Left forelimb (tissue), 1 donor: ENCODE measurements at places on chromosomes 4 and X.

DNA sequence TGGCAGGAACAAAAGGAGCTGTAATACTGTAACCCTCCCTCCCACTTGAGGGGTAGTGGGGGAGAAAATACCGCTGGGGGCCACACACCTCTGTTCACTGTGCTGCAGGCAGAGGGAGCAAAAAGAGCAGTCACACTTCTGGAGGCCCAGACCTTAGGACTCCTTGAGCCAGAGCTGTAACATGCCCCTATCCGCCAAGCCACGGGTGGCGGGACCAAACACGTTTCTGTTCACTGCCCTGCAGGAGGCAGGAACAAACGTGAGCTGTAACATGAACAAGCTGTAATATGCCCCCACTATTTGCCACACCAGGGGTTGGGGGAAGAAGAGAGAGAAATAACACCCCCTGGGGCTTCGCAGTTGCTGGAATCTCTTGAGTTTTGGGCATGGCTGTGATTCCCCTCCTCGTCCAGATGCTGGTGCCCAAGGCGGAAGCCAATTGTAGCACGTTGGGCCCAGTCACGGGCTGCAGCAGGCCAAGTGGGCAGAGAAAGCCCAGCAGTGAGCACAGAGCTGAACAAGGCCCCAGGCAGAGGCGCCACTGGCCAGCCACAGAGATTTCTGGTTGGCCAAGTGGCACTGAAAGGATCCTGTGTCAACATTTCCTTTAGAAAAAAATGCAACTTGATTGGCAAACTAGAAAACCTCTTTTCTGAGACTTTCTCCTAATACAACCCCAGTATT lies 509.7 kb downstream of the INPP4B start:
- no peak for DNase-seq

DNA sequence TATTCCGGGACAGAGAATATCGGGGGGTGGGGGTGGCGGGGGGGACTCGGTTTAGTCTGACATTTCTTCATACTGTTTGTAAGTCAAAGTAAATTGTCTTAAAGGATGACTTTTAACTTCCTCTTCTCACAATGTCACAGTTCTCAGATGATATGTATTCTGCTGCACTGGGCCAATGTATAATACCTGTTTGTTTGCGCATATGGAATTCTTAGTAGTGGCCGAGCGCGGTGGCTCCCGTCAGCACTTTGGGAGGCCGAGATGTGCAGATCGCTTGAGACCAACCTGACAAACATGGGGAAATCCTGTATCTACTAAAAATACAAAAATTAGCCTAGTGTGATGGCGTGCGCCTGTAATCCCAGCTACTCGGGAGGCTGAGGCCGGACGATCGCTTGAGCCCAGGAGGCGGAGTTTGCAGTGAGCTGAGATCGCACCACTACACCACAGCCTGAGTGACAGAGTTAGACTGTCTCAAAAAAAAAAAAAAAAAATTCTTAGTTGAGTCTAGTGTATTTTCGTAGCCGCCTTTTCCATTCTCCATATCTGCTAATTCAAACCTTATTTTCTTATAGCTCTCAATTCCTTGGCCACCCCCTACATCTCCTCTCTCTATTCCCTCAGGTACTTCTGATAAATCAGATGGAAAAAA lies 851 bp downstream of the POLR2B start:
- DNase-seq = no peak

GRCh38 chr4:130203571-130203970 lies 1107.6 kb downstream of the C4orf33 start:
- DNase-seq = no peak

- DNase-seq = no peak
Observed at GRCh38 chrX:72554448-72555140, 18.0 kb downstream of the HDAC8 start.

DNA sequence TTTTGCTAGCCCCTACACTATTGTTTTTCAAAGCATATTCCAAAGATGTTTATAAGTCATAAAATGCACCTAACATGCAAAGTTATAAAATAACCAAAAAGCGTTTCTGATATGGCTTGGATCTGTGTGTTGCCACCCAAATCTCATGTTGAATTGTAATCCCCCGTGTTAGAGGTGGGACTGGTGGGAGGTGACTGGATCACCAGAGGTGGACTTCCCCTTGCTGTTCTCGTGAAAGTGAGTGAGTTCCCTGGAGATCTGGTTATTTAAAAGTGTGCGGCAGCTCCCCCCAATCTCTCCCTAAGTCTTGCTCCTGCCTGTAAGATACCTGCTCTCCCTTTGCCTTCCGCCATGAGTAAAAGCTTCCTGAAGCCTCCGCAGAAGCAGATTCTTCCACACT lies 22.8 kb upstream of the SORBS2 start:
- no peak for DNase-seq

DNA sequence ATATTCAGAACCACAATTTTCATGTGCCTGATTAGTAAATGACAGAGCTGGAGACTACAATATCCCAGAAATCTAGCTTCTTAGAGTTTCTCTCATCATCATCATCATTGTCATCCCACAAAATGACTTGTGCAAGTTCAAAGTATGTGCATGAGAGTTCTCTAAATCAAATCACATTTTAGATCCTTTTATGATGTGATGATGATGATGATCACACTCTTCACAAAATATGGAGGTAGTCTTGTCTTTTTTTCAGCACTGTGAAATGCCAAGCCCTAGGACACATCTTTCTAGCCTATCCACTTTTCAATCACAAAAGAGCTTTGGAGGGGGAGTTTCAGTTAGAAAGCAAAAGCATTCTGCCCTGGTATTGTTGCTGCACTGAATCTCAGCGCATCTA lies 7.4 kb downstream of the MBNL3 start:
- no peak for DNase-seq

- DNase-seq = no peak
Observed at GRCh38 chr4:123462007-123462406, 65.4 kb downstream of the SPRY1 start.

GRCh38 chr4:104735174-104735573 lies 240.5 kb upstream of the CXXC4 start:
- no peak for DNase-seq

DNA sequence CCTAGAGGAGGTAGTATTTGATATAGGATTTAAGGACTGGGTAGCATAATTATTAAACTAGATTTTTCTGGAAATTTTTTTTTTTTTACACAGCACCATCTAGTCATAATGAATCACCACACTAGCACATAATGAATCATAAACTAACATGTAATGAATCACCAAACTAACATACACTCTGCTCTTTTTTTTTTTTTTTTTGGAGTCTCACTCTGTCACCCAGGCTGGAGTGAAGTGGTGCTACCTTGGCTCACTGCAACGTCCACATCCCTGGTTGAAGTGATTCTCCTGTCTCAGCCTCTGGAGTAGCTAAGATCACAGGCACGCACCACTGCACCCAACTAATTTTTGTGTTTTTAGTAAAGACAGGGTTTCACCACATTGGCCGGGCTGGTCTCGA lies 92.5 kb downstream of the FAM13A start:
- no peak for DNase-seq

DNA sequence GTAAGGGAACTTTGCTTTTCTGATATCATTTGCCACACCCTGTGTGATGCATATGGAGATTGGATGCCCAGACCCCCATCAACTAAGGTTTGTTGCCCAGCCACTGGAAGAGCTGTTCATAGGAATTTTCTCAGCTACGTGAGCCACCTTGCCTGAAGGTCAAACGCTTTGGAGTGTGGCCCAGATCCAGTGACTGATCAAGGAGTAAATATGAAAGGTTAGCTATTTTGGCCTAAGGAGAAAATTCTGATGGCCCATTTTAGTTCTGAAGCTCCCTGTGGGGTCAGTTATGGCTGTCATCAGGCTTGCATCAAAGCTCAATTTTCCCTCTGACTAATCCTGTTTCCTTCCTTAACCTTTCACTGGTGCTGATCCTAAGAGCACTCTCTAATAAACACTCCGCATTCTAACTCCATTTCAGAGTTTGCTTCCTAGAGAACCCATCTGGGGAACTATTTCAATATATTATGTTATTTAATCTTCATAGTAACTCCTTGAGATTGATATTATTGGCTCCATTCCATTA lies 407.7 kb downstream of the SPRY1 start:
- DNase-seq = no peak

- no peak for DNase-seq
Observed at GRCh38 chr4:10183462-10183861, 66.9 kb upstream of the WDR1 start.

- no peak for DNase-seq
Observed at GRCh38 chr4:165005352-165005925, 26.4 kb upstream of the TRIM60 start.

DNA sequence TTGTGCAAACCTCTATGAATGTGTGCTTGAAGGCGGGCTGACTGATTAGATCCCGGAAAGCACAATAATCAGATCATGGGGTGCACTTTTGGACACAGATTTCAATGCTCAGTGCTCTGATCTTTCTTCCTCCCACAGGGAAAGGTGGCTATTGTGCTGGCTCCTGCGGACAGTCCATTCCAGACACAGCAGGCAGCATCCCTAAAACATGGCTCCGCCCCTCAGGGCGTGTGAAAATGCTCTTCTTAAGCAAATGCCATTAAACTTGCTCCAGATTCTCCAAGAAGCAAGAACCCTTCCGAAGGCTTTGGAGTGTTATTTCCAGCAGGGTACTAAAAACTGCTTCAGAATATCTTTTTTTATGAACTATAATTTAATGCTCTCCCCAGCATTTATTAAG lies 100.0 kb downstream of the SLC2A9 start:
- DNase-seq = no peak

DNA sequence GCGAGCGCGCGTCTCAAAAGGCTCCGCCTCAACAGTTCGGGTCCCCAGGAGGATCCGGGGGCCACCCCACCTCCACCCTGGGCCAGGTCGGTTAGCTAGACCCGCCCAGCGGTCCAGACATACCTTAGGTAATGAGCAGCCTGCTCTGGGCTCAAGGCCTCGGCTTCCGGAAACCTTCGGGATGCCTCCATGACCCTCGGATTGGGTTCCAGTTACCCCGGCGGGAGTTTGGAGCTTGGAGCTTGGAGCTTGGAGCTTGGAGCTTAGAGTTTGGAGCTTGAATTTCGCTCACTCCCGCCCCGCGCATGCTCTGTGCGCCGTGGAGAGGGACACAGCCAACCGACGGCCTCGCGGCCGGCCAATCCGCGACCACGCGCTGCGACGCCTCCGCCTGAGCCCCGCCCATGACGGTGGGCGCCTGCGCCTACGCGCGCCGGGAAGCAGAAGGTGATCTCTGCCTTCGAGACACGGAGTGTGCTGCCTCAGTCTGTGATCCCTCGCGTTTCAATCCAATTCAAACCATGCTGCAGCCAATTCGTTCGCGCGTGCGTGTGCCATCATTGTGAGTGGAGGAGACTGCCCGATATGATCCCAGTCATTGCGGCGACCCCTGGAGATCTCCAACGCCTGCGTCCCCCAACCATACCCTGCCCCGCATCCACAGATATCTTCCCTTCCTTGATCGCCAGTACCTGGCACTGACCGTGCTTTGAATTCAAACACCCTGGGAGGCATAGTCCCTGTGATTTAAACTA lies at the start of gene ERCC6L:
Gene ERCC6L (minus strand): TSS at position 307 of the 755 bp plus-strand sequence. CDS start 116 bp downstream, at position 191.
- DNase-seq = peak; percentile 90

DNA sequence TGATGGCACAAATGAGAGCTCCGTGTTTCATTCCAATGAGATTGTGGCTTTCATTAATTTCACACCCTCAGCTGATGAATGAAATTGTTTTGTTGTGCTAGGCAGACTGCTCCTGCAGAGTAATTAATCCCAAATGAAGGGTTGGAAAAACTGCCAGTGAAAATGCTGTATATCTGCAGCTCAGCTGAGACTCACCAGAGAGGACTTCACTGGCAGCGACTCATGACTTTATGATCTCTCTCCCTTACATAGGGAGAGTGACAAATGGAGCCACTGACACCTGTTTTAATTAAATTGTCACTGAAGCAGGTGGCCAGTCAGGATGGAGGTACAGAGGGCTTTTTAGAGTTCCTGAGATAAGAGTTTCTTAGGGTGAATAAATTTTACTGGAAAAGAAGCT lies 24.8 kb downstream of the GRXCR1 start:
- DNase-seq = no peak

- no peak for DNase-seq
Observed at GRCh38 chrX:43949669-43950068, 23.5 kb downstream of the NDP start.

GRCh38 chr4:111792632-111793031 lies 352.6 kb upstream of the FAM241A start:
- DNase-seq = no peak

DNA sequence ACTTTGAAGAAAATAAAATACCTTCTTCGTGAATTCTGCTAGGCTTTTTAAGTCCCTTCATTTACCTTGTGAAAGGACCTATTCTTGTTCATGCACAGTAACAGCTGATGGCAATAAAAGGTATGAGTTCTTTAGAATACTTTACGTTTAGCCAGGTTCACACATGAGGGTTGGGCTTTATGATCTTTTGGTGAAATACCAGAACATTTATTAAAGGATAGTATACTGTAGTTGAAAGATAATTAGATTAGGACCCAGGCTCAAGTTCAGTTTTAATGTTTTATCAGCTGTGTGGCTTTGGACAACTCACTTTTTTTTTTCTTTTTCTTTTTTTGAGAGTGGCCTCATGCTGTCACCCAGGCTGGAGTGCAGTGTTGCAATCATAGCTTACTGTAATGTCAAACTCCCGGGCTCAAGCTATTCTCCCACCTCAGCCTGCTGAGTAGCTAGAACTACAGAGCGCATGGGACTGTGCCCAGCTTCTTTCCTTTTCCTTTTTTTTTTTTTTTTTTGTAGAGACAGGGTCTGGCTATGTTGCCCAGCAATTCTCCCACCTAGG lies 28.2 kb upstream of the NEIL3 start:
- DNase-seq = no peak
